ENCODE measurements at places on chromosomes 12 and 14. TPM values are rescaled to one million over a fixed set of nuclear protein-coding genes. Genes with fewer than 3 reads are reported as not detected.

Gene PIP4K2C
- 20.6 TPM for total RNA-seq

Gene MUCL1
- not detected for total RNA-seq

GRCh38 chr12:64864319-64864718 is 39.9 kb downstream of the TBC1D30 start:
- no peaks in the 10 kb centered on the region for H3K36me3 ChIP-seq
- DNase-seq: no peak
- H3K4me3 ChIP-seq: no peak overlapping the region
- H3K27me3 ChIP-seq: peaks cover 6% of the 10 kb centered on the region
- no peak overlapping the region for H3K27ac ChIP-seq

DNA sequence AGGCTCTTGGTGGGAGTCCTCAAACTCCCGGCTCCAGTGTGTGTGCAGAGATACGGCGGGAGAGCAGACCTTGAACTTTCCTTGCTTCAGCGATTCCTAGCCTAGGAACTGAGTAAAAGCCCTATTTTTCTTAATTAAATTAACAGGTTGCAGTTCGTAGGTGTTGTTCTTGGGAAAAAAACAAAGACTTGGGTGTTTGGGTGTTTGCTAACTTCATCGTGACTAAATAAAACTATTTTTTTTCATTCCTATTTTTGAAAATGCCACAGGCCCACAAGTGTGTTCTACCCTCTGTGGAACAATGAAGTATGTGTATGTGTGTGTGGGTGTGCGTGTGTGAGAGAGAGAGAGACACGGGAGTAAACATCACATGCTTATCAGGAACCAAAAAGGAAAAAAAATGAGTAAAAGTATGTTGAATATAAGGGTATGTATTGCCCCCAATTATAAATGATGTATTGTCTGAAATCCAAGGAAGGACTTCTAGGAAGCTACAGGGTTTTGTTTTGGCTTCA is 651 bp downstream of the TMEM117 start:
- H3K27ac ChIP-seq: peak overlapping the region; percentile 5
- peak overlapping the region; percentile 62 for H3K4me3 ChIP-seq
- DNase-seq: no peak
- no peaks in the 10 kb centered on the region for H3K27me3 ChIP-seq
- H3K4me1 ChIP-seq: peaks cover 44% of the 10 kb centered on the region

- H3K4me1 ChIP-seq: no peaks in the 10 kb centered on the region
- no peaks in the 10 kb centered on the region for H3K36me3 ChIP-seq
- H3K27me3 ChIP-seq: no peaks in the 10 kb centered on the region
- no peak for DNase-seq
- no peak overlapping the region for H3K27ac ChIP-seq
- no peak overlapping the region for H3K4me3 ChIP-seq
Measured at GRCh38 chr14:87879389-87879788, 113.6 kb downstream of the GALC start.

Gene LRRC10
- total RNA-seq: not detected

DNA sequence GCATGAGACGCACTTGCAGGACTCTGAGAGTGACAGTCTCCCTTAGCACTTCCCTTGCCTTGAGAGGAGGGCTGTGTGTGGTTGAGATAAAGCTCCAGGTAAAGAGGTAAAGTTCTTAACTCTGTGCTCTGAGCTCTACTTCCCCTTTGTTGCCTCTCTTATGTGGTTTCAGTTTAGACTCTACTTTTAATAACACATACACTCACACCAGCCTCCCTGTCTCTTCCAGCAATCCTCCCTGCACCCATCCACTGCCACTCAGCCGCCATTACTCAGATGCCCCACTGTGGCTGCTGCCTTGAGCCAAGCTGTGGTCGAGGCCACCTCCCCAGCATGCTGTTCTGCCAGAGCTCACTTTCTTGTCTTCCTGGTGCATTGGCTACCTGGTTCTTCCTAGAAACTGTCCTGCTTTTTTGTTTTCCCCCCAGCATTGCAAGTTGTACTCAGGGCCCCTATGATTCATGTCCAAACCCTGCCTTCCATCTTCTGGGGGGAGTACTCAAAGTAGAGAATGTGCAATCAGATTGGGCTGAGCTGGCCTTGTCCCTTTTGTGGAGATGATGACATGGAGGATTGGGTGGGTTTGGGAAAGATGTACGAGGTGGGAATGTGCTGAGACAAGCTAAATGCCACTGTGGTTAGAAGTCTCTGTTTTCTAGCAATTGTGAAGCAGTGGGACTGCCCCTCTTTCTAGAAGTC is 115.5 kb upstream of the PARP11 start:
- DNase-seq: peak; percentile 57
- H3K4me3 ChIP-seq: no peak overlapping the region
- H3K27ac ChIP-seq: peak overlapping the region; percentile 47

Gene CRIP1
- 390 TPM for total RNA-seq

GRCh38 chr14:94237983-94238382 is 55.1 kb downstream of the SERPINA10 start:
- H3K4me3 ChIP-seq: no peak overlapping the region
- H3K36me3 ChIP-seq: peaks cover 15% of the 10 kb centered on the region
- peaks cover 16% of the 10 kb centered on the region for H3K4me1 ChIP-seq
- peak; percentile 16 for DNase-seq
- no peaks in the 10 kb centered on the region for H3K27me3 ChIP-seq

Gene OTOGL
- not detected for total RNA-seq

DNA sequence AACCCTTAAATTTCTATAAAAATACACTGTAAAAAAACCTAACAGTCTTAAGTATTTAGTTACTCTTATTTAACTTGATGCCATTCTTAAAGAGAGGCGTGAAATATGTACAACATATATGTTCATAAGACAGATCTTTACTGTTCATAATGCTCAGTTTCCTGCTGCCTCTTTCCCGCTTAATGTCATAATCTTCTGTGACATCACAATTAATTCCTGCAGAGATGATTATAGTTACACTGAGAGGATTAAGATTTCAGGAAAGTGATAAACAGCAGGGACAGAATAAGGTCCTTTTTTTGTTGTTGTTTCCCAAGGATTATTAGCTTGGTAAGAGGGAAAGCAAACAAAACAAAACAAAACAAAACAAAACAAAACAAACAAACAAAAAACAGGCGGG is 801.4 kb downstream of the FLRT2 start:
- H3K27ac ChIP-seq: no peak overlapping the region
- no peaks in the 10 kb centered on the region for H3K27me3 ChIP-seq
- no peaks in the 10 kb centered on the region for H3K4me1 ChIP-seq

- DNase-seq: no peak
- peaks cover 3% of the 10 kb centered on the region for H3K36me3 ChIP-seq
- H3K4me3 ChIP-seq: peak overlapping the region; percentile 49
- H3K27me3 ChIP-seq: no peaks in the 10 kb centered on the region
Measured at GRCh38 chr12:32108787-32109186, 2.1 kb downstream of the BICD1 start.

DNA sequence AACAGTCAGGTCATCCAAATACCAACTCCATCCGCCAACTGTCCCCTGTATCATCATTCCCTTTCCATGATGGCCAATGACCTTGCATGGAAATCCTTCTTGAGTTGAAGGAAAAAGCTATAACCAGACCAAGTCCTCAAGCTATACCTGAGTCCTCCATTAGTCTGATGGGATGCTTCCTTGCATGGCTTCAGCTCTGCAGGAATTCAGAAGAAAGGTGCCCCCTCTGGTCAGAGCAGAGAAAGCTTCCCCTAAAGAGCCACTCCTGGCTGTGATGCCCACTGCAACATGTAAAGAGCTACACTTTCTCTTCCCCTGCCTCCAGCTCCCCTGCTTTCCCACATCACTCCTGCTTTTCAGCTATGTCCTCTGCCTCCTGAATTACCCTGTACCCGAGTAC is 43.1 kb upstream of the FKBP4 start:
- H3K36me3 ChIP-seq: no peaks in the 10 kb centered on the region
- H3K27ac ChIP-seq: no peak overlapping the region
- H3K27me3 ChIP-seq: peaks cover 20% of the 10 kb centered on the region
- H3K4me3 ChIP-seq: no peak overlapping the region

Gene C1QL4
- not detected for total RNA-seq

Gene CTSG
- not detected for total RNA-seq

- no peak overlapping the region for H3K27ac ChIP-seq
- H3K4me3 ChIP-seq: no peak overlapping the region
- no peak for DNase-seq
- H3K4me1 ChIP-seq: peaks cover 33% of the 10 kb centered on the region
- H3K36me3 ChIP-seq: peaks cover 12% of the 10 kb centered on the region
Measured at GRCh38 chr14:91964011-91964410, 16.5 kb upstream of the FBLN5 start.

DNA sequence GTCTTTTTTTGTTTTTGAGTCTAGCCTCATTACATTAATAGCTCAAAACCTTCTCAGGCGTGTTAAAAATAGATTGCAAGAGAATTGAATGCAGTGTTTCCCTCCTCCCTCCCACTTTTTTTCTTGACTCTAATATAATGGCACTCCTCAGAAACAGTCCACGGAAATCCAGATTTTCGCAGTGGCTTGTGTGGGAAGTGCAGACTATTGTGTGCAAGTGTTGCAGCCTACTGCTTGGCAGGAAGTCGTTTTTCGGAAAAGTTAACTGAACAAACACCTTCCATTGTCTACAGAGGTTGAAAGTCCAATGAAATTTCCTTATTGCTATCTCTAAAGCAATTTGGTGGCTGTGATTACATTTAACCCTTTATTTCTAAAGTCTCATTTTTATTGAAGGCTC is 147.9 kb upstream of the E2F7 start:
- H3K27ac ChIP-seq: no peak overlapping the region
- H3K4me1 ChIP-seq: no peaks in the 10 kb centered on the region
- H3K36me3 ChIP-seq: no peaks in the 10 kb centered on the region
- H3K4me3 ChIP-seq: no peak overlapping the region
- H3K27me3 ChIP-seq: no peaks in the 10 kb centered on the region
- no peak for DNase-seq

Gene PPP2R3C
- 48.9 TPM for total RNA-seq

- no peak overlapping the region for H3K27ac ChIP-seq
- no peaks in the 10 kb centered on the region for H3K27me3 ChIP-seq
- no peak overlapping the region for H3K4me3 ChIP-seq
- no peak for DNase-seq
- no peaks in the 10 kb centered on the region for H3K36me3 ChIP-seq
Measured at GRCh38 chr14:33254861-33255395, 316.2 kb downstream of the NPAS3 start.

Gene MYH6
- total RNA-seq: not detected

DNA sequence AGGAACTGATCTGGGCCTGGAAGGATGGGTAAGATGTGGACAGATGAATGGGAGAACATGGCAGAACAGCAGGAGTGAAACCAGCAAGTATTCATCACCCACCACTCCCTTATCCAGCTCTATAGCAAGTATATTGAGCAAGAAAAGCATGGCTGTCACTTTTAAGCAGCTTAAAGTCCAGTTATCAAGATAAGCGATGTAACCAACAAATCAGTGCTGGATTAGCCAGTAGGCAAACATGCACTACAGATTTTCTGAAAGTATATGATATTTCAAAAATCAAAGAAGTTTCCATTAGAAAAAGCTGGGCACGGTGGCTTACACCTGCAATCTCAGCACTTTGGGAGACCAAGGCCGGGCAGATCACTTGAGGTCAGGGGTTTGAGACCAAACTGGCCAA is 53.9 kb upstream of the ATP2A2 start:
- no peak for DNase-seq
- H3K4me3 ChIP-seq: no peak overlapping the region
- peaks cover 1% of the 10 kb centered on the region for H3K27me3 ChIP-seq
- no peaks in the 10 kb centered on the region for H3K4me1 ChIP-seq
- H3K27ac ChIP-seq: no peak overlapping the region

Gene CISTR
- not detected for total RNA-seq

Gene TTC9
- total RNA-seq: 8.6 TPM

DNA sequence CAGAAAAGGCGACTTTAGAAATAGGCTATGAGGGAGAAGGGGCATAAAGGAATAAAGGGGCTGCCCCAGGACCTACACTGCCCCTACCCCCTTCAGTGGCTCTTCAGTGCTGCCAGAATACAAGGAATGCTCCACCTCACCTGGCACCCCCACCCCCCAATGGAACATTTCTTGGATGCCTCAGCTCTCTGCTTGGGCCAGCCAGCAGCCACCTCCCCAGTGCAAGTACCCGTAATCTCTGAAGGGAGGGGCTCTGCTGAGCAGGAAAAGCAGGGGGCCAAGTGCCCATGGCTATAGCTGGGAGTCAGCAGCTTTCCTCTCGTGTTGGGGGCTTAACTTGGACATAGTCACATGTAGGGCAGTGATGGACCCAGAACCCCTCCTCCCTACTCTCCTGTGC is 33.3 kb downstream of the BAZ2A start:
- H3K4me3 ChIP-seq: no peak overlapping the region
- peaks cover 31% of the 10 kb centered on the region for H3K36me3 ChIP-seq
- H3K27me3 ChIP-seq: no peaks in the 10 kb centered on the region
- no peak for DNase-seq
- H3K4me1 ChIP-seq: no peaks in the 10 kb centered on the region

Gene RNASE12
- not detected for total RNA-seq

DNA sequence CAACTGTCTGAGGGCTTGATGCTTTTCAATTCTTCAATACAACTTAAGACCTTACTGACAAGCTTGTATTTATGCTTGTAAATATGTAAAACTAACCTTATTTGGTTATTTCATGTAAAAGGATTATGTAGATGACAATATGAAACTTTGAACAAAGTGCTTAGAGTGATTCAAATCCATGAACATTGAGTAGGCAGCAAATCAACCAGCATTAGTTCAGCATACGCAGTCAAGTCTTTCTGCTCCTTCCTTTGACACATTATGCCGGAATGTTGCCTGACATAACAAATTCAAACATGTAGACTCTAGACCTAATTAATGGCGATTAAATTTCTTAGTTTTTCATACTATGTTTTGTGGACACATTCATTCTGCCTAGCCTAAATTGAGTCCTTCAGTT is 105.2 kb downstream of the FGD4 start:
- H3K4me1 ChIP-seq: no peaks in the 10 kb centered on the region
- H3K27ac ChIP-seq: no peak overlapping the region
- no peak overlapping the region for H3K4me3 ChIP-seq
- no peaks in the 10 kb centered on the region for H3K36me3 ChIP-seq

Gene PLEKHG7
- total RNA-seq: not detected

DNA sequence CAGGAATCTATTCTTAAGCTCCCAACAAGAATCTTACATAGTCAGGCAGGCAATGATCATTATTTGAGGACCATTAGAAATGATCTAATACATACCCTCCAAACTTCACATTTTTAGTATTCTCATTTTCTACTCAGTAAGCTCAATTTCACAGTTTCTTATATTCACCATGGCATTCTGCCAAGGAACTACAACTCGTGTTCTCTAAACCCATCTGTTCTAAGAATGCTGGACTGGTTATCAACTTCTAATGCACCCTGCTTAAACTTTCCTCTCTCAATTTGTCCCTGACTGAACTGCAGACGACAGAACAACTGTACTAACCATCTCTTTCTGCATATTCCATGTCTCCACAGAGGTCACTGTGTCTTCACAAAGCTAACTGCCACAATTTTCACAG is 58.6 kb downstream of the GXYLT1 start:
- H3K36me3 ChIP-seq: peaks cover 30% of the 10 kb centered on the region
- no peak overlapping the region for H3K4me3 ChIP-seq
- H3K4me1 ChIP-seq: peaks cover 2% of the 10 kb centered on the region

Gene RASAL1
- total RNA-seq: 4.9 TPM

Gene NUP37
- total RNA-seq: 89.5 TPM

Gene GPR132
- 34.2 TPM for total RNA-seq

Data from activated CD4-positive, alpha-beta memory T cell treated with anti-CD3 and anti-CD28 coated beads for 36 hours (primary cell).